ENCODE measurements at places on chromosomes 7 and 10.

DNA sequence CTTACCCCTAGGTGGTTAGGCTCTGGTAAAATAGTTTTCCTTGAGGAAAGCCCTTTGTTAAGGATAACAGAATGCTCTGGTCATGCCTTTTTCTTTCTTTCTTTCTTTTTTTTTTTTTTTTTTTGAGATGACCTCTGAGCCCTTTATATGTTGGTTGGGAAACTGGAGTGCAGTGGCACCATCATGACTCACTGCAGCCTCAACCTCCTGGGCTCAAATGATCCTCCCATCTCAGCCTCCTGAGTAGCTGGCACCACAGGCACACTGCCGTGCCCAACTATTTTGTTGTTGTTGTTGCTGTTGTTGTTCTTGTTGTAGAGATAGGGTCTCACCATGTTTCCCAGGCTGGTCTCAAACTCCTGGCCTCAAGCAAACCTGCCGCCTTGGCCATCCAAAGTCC lies 27.4 kb downstream of the NACAD start:
- DNase-seq, result no peak

- no peak for DNase-seq
Observed at GRCh38 chr7:92421676-92422435, 25.4 kb upstream of the GATAD1 start.

DNA sequence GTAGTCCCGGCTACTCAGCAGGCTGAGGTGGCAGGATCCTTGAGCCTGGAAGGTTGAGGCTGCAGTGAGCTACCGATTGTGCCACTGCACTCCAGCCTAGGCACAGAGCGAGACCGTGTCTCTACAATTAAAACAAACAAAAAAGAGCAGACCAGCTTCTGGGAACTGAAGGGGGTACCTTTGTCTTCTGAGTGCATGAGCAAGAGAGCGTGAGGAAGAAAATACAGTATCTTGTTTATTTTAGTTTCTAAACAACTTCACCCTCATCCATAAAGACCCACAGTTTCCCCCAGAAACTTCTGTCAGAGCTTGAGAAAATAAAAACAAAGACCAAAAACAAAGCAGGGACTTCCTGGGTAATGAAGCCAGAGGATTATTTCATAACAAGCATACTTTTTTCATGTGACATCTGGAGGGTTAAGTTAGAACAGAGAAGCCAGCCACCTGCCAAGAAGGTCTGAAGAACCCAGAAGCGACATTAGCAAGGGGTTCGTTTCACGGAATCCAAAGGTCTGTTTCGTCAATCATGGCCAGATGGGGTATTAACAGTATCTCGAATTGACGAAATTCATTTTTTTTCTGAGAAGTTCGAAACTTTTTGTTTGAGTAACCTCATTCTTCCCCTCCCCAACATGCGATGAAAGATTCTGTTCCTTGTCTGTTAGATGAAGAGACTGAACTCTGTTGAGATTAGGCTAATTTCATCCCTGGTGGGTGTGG lies 10.2 kb upstream of the IL2RA start:
- no peak for DNase-seq

- no peak for DNase-seq
Observed at GRCh38 chr10:51860257-51860656, 160.9 kb upstream of the CSTF2T start.

DNA sequence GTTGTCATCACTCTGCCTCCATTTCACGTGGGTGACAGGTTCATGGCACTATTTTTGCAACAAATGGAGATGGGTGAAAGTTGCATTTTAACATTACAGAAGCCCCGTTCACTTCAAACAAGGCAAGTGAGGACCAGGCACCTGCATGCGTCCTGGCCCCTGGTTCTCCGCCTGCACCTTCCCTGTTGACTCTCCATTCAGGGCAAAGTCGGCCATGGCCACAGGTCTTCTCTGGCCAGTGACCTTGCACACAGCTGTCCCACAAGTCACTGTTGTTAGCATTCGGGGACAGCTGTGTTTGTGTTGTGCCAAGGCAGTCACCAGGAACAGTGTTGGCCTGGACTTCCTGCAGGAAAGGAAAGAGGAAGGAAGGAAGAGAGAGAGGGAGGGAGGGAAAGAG lies 554.9 kb downstream of the TCERG1L start:
- no peak for DNase-seq

- DNase-seq, result no peak
Observed at GRCh38 chr10:75103881-75104686, 7.4 kb upstream of the SAMD8 start.

All from stimulated activated CD4-positive, alpha-beta T cell treated with anti-CD3 and anti-CD28 coated beads, Interleukin-1b, Interleukin-23, amount 100 ng/mL, for 1 hour (primary cell).